NCI-H526 treated with DMSO at 0.1 percent for 48 hours (cell line): ENCODE measurements at places on chromosomes 2 and 18.

DNA sequence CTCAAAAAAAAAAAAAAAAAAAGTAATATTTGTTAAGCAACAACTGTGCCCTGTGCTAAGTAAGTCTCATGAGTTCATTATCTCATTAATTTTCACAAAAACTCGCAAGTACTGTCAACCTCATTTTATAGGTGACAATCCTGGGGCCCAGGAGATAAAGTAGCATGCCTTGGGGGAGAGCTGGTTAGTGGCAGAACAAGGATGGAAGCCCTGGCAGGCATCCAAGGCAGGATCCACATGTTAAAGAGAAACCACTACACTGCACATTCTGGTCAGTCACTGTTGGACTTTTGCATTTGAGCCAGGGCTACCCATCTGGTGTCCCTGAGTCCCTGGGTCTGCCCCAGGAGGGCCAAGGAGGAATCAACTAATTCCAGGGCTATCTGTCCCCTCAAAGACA, 54.6 kb downstream of the ZFP36L2 start:
- DNase-seq = no peak

DNA sequence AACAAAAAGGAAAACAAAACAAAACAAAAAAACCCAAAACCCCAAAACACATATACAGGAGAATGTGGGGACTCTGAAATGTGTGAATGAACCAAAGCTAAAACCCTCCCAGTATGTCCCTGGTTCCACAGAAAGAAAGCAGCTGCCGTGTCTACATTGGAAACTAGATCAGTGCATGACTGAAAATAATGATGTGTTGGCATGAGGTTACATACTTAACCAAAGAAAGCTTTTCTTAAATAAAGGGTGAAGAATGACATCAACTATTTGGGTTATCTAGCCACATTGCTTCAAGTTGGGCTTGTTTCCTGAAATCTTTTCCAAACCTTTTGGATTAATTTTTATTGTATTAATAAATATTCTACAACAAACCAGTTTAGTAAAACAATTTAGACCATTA, 91.9 kb upstream of the FN1 start:
- no peak for DNase-seq

DNA sequence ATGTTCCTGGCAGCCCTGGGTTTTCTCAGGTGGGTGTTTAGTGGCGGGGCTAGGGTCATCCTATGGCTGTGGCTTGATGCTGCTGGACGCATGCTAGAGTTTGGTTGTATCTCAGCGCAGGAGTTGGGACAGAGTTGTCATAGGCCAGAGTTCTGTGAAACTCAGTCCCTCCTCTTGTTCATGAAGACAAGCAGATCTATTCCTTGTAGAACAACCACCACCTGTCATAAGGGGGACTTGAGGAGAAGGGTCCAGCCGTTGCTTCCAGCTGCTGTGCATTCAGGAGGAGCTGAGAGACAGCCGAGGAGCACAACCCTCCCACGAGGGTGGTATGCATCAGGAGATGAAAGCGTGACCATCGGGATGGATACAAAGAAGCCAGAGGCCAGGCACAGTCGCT, 26.4 kb downstream of the DCDC2C start:
- DNase-seq = no peak

GRCh38 chr2:41895334-41895664, 152.5 kb upstream of the PKDCC start:
- DNase-seq = no peak

DNA sequence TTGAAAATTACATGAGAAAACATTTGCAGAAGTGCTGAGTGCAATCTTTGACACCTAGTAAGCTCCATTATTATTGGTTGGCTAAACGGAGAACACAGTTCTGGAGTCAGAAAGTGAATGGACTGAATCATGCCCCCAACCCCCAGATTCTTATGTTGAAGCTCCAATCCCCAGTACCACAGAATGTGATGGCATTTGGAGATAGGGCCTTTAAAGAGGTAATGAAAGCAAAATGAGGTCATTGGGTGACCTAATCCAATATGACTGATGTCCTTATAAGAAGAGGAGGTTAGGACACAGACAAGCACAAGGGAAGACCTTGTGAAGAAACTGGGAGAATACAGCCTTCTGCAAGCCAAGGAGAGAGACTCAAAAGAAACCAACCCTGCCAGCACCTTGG, 200.9 kb upstream of the EPAS1 start:
- no peak for DNase-seq

GRCh38 chr2:195674491-195675221, 17.6 kb downstream of the SLC39A10 start:
- no peak for DNase-seq

- DNase-seq = no peak
Observed at GRCh38 chr2:229884775-229885699, 36.8 kb downstream of the TRIP12 start.

DNA sequence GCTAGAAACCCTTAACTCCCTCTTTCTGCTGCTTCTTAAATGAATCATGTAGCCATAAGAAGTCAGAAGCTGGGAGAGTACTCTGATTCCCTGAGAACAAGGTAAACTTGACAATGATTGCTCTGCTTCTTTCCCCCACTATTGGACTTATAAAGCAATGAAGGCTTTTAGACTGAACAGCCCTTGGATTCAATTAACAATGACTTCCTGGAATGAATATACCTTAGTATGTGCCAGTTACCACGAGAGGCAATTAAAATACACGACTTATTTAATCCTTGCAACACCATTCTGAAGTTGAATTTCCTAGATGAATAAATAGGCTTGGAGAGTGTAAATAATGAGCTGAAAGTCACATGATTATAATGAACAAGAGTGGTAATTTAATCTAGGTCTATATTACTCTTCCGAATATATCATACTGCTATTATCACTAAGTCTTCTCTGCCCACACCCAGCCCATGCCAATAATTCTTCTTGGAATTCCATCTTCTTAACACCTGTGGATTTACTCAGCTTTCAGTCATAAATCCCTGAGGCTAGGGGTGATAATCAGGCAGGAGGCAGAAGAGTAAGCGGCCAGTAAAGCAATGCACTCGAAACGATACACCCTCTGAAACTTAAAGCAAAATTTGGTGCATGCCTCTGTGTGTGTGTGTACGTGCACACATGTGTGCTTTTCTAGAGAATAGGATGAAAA, 170.2 kb downstream of the ATAD2B start:
- no peak for DNase-seq
